ENCODE measurements at places on chromosomes 3 and 15. TPM values are rescaled to one million over a fixed set of nuclear protein-coding genes. Genes with fewer than 3 reads are reported as not detected.

The SOX14 gene
- not detected for total RNA-seq

DNA sequence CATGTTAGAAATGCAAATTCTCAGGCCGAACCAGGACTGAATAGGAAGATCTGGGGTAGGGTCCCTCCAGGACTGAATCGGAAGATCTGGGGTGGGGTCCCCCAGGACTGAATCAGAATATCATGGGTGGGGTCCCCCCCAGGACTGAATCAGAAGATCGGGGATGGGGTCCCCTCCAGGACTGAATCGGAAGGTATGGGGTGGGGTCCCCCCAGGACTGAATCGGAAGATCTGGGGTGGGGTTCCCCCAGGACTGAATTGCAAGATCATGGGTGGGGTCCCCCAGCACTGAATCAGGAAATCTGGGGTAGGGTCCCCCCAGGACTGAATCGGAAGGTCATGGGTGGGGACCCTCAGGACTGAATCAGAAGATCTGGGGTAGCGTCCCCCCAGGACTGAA, 48.2 kb upstream of the TNK2 start:
- DNase-seq, result no peak

The LDHAL6B gene
- total RNA-seq, result not detected

The SPTSSB gene
- total RNA-seq, result 2.4 TPM

GRCh38 chr15:65535192-65535591, 4.9 kb downstream of the HACD3 start:
- no peak for DNase-seq

The TMCO5A gene
- total RNA-seq, result not detected

The ADGRG7 gene
- not detected for total RNA-seq

- DNase-seq, result no peak
Observed at GRCh38 chr3:128549283-128550112, 56.5 kb upstream of the GATA2 start.

DNA sequence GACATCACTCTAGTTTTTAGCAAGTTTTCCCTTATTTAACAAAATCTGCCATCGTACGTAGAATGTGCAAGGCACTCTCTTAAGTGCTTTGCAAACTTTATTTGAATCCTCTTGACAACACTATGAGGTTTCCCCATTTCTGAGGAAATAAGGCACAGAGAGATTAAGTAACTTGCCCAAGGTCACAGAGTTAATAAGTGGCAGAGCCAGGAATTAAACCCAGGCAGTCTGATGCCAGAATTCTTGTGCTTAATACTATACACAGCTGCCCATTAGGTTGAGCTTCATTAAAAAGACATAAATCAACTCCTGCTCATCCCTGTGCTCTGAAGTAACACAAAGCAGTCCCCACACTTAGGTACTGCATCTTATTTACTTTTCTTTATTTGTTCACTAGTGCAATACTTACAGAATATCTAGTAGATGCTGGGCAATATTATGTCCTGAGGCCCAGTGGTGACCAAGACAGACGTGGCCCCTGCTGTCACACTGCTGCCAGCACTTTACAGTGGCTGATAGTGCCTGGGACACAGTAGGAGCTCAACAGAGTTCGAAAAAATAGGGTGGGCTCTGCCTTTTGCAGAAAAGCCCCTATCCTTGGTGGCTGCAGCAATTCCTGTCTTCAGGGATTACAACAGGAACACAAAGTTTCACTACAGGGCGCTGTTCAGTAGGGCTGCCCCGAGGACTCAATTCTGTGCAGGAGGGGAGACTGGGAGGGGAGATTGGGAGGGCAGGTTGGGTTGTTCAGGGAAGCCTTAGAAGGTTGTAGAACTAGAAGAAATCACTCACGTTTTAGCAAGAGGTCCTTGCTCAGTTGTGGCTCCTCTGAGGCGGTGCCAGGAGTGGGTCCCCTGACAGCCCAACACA, 138.3 kb upstream of the TPM1 start:
- DNase-seq, result no peak
